ENCODE measurements at places on chromosomes 13 and 19.

- no peak for DNase-seq
Observed at GRCh38 chr13:106101201-106101600, 434.3 kb downstream of the EFNB2 start.

DNA sequence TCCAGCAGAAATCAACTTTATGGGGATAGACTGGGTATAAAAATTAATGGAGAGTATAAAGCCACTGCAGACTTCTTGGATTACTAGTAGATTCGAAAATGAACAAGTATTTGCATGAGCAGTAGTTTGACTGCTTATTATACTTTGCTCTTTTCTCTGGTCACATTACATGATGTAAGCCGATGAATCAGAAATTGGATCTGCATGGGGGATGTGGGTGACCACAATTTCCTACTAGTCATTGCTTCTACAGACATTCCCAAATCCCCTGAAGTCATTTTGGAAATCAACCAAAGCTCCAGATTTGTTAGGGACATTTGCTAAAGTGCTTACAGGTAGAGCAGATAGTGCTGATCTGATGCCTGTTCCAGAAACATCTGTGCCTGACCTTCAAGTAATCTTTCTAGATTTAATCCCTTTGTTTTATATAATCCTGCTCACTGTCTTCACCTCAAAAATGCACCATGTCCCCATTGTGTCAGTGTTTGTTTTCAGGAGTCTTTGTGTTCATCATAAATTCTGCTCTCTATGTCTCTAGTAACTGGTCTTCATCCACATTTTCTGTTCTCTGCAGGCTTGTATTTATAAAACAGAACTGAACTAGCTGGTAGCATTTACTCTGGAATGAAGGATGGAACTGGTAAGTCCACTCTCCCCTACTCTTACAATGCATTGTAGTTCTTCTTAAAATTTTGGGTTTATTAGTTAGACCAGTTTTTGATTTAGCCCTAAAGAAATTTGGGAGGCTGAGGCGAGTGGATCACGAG is 201.5 kb upstream of the CSNK1A1L start:
- no peak for DNase-seq

DNA sequence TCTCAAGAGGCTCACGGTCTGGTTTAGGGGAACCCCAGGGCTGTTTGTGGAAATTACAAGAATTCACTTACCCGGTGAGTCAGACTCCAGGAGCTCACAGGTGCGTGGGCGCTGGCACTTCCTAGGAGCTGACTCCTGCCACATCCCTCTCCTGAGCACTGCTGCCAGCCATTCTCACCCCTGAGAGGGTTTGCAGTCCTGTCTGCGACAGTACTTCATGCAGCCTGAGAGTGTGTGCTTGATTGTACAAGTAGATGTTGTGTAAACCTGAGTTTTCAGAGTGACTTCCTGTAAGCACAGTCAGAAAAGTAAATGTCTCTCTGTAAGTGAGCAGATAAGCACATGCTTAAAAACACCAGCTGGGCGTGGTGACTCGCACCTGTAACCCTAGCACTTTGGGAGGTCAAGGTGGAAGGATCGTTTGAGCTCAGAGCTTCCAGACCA is 8.1 kb downstream of the MRPL4 start:
- peak; percentile 79 for DNase-seq

- DNase-seq = no peak
Observed at GRCh38 chr13:32019612-32020233, 11.9 kb upstream of the FRY start.

DNA sequence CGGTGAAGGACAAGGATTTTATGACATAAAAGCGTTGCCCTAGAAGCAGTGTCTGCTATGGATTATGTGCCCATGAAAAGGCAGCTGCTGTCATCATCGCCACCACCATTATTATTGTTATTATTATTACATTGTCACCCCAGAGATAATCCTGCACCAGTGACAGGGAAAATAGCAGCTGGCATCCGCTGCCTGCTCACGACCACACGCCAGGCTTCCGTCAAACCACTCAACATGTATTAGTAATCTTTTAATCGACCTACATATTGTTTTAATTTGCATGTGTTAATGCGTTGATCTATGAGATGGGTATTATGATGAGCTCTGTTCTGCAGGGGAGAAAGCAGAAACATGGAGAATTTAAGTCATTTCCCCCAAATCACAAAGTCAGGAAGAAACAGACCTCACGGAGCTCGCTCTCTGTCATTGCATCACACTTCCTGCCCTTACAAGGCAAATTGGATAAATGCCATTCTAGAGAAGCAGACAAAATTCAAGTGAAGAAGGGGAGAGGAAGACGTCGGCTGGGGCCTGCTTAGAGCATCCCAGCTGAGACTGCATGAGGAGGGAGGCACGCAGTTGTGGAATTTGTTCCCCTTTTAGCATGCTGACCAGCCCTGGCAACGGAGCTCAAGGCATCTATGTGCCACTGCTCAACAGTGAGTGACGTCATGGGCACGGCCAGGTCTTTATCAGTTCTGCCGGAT is at the start of gene FFAR3:
Gene FFAR3, plus strand, starts transcription at position 594 of the 707 bp plus-strand sequence. CDS start 431 bp downstream, outside the sequence.
- DNase-seq = no peak

DNA sequence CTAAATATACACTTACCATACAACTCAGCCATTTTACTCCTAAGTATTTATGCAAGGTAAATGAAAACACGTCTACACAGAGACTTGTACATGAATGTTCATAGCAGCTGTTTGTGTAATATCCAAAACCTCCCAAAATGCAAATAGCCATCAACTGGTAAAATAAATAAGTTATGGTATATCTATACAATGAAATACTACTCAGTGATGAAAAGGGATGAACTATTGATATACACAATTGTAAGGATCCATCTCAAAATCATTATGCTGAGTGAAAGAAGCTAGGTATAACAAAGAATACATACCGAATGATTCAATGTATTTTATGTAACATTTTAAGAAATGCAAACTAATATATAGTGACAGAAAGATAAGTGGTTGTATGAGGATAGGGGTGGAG is 149.8 kb upstream of the TNFSF11 start:
- no peak for DNase-seq

DNA sequence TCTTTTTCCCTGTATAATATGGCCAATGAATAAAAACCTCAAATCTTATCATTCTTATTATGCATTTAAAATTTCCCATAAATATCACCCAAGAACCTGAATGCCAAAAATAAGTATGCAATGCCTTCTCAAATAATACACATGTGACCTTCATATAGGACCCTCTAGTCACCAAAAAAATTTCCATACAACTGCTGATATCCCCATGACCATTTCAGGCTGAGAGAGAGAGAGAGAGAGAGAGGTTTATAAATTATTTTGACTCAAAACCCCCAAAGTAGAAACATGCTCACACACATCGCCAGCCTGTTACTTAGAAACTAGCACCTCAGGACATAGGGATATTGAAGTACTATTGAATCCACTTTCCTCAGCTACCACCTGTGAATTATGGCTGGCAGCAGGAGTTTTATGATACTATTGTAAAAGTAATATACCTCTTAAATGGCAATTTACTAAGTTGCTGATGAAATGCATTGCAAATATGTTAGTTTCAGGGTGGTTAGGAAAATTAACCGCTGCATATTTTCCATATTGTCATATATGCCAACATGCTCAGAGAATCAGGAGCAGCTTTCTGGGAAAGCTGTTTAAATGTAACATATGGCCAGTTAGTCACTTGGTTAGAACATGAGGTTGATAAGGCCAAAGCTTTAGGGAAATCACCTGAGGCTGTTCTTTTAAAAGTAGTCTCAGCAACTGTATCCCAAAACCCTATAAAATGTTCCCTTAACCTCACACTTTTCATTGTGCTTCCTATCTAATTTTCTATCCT is 230.8 kb downstream of the DCT start:
- DNase-seq = no peak

DNA sequence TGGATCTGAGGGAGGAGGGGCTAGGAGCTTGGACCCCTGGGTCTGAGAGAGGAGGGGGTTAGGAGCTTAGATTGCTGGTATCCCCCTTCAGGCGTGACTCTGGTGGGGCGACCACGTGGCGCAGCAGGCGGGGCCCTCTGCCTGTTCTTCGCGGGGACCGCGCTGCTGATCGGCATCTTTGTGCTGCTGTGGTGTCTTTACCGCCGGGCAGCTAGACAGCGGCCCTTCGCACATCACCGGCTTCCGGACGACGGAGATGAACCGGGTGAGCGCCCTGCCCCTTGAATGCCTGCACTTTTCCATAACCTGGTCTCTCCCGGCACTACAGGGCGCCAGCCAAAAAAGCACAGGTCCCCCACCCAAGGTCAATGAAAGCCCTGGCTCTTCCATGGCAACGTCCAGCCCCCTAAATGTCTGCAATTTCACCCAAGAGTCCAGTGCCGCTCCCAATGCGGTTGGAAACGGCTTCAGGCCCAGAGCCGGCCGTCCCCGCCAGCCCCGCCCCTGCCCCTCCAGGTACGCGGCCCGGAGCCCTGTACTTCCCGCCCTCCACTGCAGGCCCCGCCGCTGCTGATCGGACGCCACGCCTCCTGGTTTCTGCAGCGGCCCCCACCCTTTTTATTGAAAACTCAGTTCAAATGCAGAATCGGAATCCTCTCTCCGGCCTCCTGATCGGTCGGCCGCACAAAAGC is 2.8 kb downstream of the GFY start:
- no peak for DNase-seq

DNA sequence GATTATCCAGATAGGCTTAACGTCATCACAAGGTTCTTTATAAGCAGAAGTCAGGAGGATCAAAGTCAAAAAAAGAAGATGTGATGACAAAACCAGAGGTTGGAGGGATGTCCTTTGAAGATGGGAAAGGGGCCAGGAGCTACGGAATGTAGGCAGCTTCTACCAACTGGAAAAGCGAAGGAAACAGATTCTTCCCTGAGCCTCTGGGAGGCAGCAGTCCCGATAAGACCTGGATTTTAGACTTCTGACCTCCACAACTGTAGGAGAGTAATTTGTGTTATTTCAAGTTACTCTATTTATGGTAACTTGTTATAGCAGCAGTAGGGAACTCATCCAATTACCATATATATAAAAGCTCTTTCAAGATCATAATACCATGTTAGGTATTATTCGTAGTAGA is 98.8 kb upstream of the MYCBP2 start:
- no peak for DNase-seq

DNA sequence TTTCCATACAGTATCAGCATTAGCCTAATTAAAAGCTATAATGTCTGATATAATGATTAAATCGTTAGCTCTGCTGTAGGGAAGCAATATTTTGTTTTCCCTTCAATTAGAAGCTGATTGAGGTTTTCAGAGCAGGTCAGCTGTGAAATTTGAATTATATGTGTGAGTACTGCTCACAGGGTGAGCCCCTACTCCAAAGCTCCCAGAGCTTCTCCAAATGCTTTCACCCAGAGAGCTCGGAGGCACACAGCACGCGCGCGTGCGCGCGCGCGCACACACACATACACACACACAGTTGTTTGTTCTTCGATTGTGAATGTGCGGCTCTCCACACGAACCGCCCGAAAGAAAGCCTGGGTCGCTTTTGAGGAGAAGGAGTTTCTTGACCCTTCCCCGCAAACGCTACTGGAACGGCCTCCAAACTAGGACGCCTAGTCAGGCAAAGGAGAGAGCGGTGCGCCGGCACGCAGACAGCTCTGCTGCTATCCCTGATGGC is 4.8 kb upstream of the SOX1 start:
- DNase-seq = no peak

DNA sequence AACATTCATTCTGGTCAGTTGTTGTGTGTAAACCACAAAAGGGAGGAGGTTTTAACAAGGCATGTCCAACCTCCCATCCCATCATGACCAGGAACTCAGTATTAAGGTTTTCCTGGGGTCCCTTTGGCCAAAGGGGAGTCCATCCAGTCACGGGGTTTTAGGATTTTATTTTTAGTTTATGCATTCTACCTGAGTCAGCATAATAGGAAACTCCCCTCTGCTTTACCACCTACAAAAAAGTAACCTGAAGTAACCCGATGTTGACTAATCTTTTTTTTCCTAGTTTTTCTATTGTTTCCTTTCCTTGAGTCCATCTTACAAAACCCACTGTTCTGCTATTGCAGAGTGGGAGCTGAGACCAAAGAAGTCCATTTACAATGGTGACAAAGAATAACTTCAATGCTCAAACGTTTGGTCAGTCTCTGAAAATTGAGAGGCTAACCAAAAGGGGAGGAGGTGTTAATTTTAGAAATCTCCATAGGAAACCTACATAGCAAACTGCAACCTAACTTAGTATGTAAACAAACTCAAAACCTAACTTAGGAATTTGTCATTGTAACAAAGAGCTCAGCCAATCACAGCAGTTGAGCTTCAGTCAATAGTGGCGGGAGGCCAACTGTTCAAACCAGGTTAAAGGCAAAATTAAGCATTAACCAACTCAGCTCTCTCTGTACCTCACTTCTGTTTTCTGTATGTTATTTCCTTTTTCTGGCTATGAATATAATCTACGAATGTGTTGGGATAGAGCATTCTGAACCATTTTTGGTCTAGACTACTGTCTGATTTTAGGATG is 1954.1 kb downstream of the PCDH9 start:
- no peak for DNase-seq

DNA sequence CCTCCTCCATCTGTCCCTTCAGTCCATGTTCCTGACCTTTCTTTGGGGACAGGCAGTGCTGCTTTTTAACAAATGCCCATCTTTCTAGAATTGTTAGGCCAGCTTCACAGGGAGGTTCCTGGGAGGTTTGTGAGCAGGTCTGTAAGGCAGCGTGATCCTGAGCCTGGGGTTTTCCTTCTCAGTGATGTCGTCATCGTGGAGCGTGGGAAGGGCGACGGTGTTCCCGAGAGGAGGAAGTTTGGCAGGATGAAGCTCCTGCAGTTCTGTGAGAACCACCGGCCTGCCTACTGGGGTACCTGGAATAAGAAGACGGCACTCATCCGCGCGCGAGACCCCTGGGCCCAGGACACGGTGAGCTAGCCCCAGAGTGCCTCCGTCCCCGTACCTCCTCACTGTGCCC is 26.8 kb downstream of the CHAF1A start:
- DNase-seq = no peak

- DNase-seq = no peak
Observed at GRCh38 chr13:28394422-28394821, 100.5 kb downstream of the FLT1 start.

Measured in stimulated activated effector memory CD8-positive, alpha-beta T cell treated with anti-CD3 and anti-CD28 coated beads, Interleukin-12 subunit alpha, Interleukin-12 subunit beta, amount 100 ng/mL, for 72 hours (primary cell).